Heart left ventricle (tissue), 16 donors: ENCODE measurements at places on chromosomes 4 and X. TPM values are rescaled to one million over a fixed set of nuclear protein-coding genes. Genes with fewer than 3 reads are reported as not detected.
A peak's percentile ranks its signal among the peaks of the same experiment; 100 is the strongest.

DNA sequence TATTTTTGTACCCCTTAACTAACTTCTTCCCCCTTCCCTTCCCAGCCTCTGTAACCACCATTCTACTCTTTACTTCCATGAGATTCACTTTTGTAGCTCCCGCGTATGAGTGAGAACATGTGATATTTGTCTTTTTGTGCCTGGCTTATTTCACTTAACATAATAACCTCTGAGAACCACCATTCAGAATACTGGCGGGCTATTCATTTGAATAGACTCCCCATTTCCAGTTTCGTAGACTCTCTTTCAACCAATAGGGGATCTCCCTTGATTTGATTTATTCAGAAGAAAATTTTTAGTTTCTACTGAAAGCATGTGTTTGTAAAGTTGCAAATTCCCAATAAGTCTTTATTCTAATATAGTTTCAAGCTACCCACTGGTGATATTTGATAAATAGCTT lies 117.2 kb downstream of the GATB start:
- no peak for DNase-seq
- no peaks in the 10 kb centered on the region for H3K27me3 ChIP-seq
- H3K27ac ChIP-seq, result no peak overlapping the region
- no peaks in the 10 kb centered on the region for H3K36me3 ChIP-seq
- no peaks in the 10 kb centered on the region for H3K4me1 ChIP-seq

- no peak overlapping the region for H3K4me3 ChIP-seq
- H3K27ac ChIP-seq, result no peak overlapping the region
- H3K27me3 ChIP-seq, result no peaks in the 10 kb centered on the region
- H3K4me1 ChIP-seq, result peaks cover 15% of the 10 kb centered on the region
Observed at GRCh38 chr4:127209580-127210095, 423.1 kb upstream of the INTU start.

DNA sequence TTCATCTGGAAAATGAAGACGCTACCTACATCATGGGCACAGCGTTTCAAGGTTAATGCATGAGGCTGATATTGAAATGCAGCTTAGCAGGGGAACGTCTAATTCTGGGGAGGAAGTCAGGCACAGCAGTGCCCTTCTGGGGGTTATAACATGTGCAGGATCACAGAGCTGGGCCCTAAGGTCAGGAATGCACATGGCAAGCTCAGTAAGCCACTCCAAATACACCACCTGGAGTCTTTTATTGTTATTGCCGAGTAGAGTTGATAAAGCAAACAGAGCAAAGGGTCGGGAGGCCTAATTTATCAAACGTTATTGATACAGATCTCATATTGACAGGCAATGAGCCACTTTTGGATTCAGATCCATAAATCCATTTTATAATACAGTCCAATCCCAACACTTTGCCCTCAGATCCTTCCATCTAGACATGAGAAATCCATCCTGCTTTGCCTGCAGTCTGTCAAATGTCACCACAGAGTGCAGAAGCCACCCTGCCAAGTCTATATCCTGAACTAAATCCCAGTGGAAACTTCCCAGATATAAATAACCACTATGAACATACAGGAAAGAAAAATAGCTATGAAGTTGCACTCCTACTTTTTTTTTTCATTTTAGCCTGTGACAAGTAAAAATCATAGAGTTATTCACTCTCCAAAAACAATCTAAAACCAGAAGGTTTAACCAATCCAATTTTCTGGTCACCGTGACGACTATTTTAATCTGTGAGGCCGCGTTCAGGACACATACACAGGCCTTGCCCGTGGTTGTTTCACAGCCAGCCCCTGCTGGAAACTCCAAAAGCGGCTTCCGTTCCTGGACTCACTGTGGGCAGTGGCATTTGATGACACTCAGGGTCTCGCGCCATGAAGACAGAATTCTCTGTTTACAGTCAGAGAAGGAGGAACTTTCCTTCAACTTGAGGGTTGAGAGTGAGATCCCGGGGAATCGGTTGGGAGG lies 335.4 kb downstream of the DHX15 start:
- H3K27ac ChIP-seq, result peak overlapping the region; percentile 81
- H3K36me3 ChIP-seq, result no peaks in the 10 kb centered on the region
- no peaks in the 10 kb centered on the region for H3K27me3 ChIP-seq
- peak; percentile 61 for DNase-seq
- H3K4me3 ChIP-seq, result no peak overlapping the region

- H3K4me1 ChIP-seq, result no peaks in the 10 kb centered on the region
- H3K27ac ChIP-seq, result no peak overlapping the region
- no peaks in the 10 kb centered on the region for H3K36me3 ChIP-seq
- H3K27me3 ChIP-seq, result no peaks in the 10 kb centered on the region
- DNase-seq, result no peak
Observed at GRCh38 chrX:44817029-44817428, 26.8 kb upstream of the DUSP21 start.

Gene TCEAL7
- 3.1 TPM for total RNA-seq

DNA sequence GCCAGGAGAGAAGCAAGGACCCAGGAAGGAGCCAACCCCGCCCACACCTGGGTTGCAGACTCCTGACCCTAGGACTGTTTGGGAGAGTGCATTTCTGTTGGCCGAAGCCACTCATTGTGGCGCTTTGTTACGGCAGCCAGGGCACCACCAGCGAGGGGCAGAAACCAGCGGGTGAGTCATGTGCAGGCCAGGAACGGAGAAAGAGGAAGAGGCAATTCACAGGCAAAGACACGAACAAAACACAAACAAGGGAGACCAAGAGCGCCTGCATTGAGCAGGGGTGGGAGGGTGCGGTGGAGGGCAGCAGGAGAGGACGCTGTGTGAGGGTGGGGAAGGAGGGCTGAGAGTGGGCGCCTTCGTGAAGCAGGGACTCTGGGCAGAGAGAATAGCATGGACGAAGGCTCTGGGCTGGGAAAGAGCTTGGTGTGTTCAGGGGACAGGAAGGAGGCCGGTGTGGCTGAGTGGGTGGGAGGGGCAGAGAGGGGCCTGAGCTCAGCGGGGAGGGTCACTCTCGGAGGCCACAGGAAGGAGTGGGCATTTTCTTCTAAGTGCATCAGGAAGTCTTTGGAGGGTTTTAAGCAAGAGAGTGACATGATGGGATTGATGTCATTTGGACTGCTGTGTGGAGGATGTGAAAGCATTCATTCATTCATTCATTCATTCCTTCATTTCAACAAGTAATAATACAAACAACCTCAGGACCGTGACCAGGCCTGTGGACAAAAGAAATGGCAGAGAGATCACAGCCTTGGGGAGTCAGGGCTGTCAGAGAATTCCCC lies 12.2 kb upstream of the WFS1 start:
- no peaks in the 10 kb centered on the region for H3K4me1 ChIP-seq
- no peak for DNase-seq
- H3K36me3 ChIP-seq, result no peaks in the 10 kb centered on the region
- no peaks in the 10 kb centered on the region for H3K27me3 ChIP-seq
- H3K4me3 ChIP-seq, result no peak overlapping the region
- no peak overlapping the region for H3K27ac ChIP-seq

- no peaks in the 10 kb centered on the region for H3K36me3 ChIP-seq
- H3K27ac ChIP-seq, result no peak overlapping the region
- H3K4me3 ChIP-seq, result no peak overlapping the region
- no peaks in the 10 kb centered on the region for H3K4me1 ChIP-seq
- peaks cover 7% of the 10 kb centered on the region for H3K27me3 ChIP-seq
Observed at GRCh38 chrX:22758807-22759481, 240.8 kb upstream of the DDX53 start.

DNA sequence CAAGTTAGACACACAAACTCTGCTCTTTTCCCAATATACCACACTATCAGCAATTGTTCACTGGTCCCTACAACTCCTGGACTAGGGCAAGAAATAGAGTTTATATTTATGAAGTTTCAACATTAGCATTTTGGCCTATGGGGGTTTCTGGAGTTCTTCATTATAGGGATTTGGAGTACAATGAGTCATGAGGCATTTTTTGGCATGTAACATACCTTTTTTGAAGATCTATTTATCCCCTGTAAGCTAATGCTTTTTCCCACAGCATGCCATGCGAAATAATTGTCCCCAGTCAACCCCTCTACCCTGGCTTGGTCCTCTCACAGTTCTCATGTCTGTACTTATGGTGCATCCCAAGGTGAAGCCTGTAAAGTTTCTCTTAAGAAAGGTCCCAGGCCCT lies 36.7 kb upstream of the EDA2R start:
- H3K4me3 ChIP-seq, result no peak overlapping the region
- H3K27ac ChIP-seq, result no peak overlapping the region
- H3K27me3 ChIP-seq, result no peaks in the 10 kb centered on the region
- DNase-seq, result no peak
- no peaks in the 10 kb centered on the region for H3K36me3 ChIP-seq

Gene WWC2
- 28.3 TPM for total RNA-seq

Gene GAGE13
- not detected for total RNA-seq

- no peaks in the 10 kb centered on the region for H3K27me3 ChIP-seq
- H3K27ac ChIP-seq, result no peak overlapping the region
- no peaks in the 10 kb centered on the region for H3K36me3 ChIP-seq
- H3K4me1 ChIP-seq, result peaks cover 5% of the 10 kb centered on the region
Observed at GRCh38 chr4:70640192-70640591, 11.6 kb downstream of the ENAM start.

Gene DGKK
- total RNA-seq, result not detected

DNA sequence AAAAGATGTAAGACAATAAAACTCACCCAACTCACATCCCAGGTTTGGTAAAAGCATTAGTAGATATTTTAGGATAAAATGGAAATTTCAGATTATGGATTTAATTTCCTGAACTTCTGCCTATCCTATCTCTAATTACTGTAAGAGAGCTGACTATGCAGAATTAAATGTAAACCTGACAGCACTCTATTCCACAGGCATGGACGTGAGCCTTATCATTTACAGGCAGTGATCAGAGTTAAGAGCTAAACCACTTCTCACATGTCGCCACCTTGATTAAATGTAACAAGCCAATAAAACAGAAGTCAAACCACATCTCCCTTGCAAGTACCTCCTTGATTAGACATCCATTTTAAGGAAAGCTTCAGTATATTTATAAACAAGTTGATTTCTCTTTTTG lies 97.5 kb upstream of the CBR4 start:
- no peaks in the 10 kb centered on the region for H3K36me3 ChIP-seq
- H3K27me3 ChIP-seq, result no peaks in the 10 kb centered on the region
- H3K27ac ChIP-seq, result no peak overlapping the region
- H3K4me1 ChIP-seq, result no peaks in the 10 kb centered on the region
- no peak overlapping the region for H3K4me3 ChIP-seq

DNA sequence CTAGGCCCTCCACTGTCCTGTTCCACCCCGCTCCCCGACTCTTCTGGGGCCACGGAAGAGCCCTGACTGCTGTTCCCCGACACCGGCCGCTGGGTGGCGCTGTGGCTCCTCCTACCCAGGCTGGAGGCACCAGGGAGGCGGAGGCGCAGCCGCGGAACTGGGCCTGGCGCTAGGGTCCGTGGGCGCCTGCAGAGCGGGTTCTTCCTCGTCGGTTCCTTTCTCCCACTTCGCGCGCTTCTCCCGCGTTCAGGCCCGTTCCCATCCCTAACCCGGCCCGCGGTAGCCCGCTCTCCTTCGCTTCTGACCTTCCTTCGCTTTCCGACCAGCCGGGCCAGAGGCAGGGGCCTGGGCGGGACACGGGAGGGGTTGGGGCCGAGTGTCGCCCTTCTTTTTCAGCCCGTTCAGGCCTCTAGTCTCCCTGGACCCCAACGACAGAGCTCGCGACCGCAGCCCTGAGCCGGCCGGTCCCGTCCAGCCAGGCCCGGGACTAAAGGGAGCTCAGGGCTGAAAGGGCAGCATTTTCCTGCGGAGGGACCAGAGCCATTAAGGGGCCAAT lies 34.3 kb downstream of the NALF2 start:
- no peaks in the 10 kb centered on the region for H3K4me1 ChIP-seq
- peak; percentile 74 for DNase-seq
- no peaks in the 10 kb centered on the region for H3K36me3 ChIP-seq
- no peak overlapping the region for H3K27ac ChIP-seq

GRCh38 chr4:107255596-107255995 lies 219.5 kb upstream of the DKK2 start:
- no peak overlapping the region for H3K4me3 ChIP-seq
- H3K36me3 ChIP-seq, result no peaks in the 10 kb centered on the region
- no peak for DNase-seq
- H3K27me3 ChIP-seq, result no peaks in the 10 kb centered on the region
- no peak overlapping the region for H3K27ac ChIP-seq

DNA sequence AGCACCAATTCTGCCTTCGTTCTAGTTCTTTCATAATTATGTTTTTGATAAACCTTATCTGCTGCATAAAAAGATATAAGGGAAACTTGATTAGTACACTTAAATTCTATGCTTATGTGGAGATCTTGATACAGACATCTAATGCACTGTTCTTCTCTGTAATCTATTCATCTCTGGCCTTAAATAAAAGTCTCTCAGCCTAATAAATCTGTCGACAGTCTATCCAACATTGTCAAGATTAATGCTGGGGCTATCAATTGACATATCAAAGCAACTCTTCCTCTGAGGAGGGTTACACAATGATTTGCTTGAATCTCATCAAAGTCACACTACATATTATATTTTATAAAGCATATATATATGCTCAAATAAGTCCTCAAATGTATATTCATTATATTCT lies 545.5 kb downstream of the SPOCK3 start:
- no peaks in the 10 kb centered on the region for H3K27me3 ChIP-seq
- DNase-seq, result no peak
- no peaks in the 10 kb centered on the region for H3K36me3 ChIP-seq
- no peak overlapping the region for H3K27ac ChIP-seq
- H3K4me1 ChIP-seq, result no peaks in the 10 kb centered on the region
- H3K4me3 ChIP-seq, result no peak overlapping the region

GRCh38 chr4:54657185-54657550 lies 589 bp upstream of the KIT start:
- no peak overlapping the region for H3K27ac ChIP-seq
- H3K36me3 ChIP-seq, result no peaks in the 10 kb centered on the region
- H3K4me1 ChIP-seq, result peaks cover 32% of the 10 kb centered on the region
- peak overlapping the region; percentile 68 for H3K4me3 ChIP-seq
- DNase-seq, result no peak

Gene STATH
- total RNA-seq, result not detected

Gene PLXNB3
- 4.5 TPM for total RNA-seq

DNA sequence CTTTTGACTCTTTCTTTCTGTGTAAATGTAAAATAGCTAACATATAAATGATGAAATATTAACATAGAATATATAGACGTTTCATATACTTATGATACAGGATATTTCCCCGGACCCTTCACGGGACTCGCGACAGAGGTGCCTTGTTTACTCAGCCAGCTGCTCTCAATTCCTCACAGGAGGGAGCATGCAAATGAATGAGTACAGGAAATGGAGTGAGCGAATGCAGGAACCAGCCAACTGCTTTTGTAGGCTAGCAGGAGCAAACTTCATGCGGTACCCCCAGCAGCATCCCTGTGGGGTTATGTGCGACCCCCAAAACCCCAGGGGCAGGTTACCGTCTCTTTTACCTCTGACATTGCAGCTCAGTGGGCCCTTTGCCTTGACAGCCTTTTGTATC lies 110.3 kb upstream of the PDHA2 start:
- no peaks in the 10 kb centered on the region for H3K4me1 ChIP-seq
- no peak overlapping the region for H3K27ac ChIP-seq
- no peak for DNase-seq
- no peaks in the 10 kb centered on the region for H3K36me3 ChIP-seq

Gene SLC2A9
- total RNA-seq, result 8.1 TPM

GRCh38 chrX:55640854-55641253 lies 17.7 kb downstream of the FOXR2 start:
- H3K36me3 ChIP-seq, result no peaks in the 10 kb centered on the region
- H3K27ac ChIP-seq, result no peak overlapping the region
- no peak for DNase-seq
- H3K4me1 ChIP-seq, result no peaks in the 10 kb centered on the region
- no peak overlapping the region for H3K4me3 ChIP-seq

Gene CNOT6L
- 25.2 TPM for total RNA-seq

GRCh38 chr4:185839194-185839712 lies 27.3 kb upstream of the SORBS2 start:
- H3K36me3 ChIP-seq, result no peaks in the 10 kb centered on the region
- H3K27me3 ChIP-seq, result no peaks in the 10 kb centered on the region
- H3K4me1 ChIP-seq, result peaks cover 46% of the 10 kb centered on the region
- H3K27ac ChIP-seq, result peak overlapping the region; percentile 76
